ENCODE measurements at places on chromosomes 7 and 10.

GRCh38 chr7:85184599-85185423, 2.0 kb downstream of the SEMA3D start:
- no peak for DNase-seq

GRCh38 chr10:97798958-97799610, 27.3 kb upstream of the SFRP5 start:
- DNase-seq, result no peak

GRCh38 chr10:59108886-59109288, 67.6 kb upstream of the PHYHIPL start:
- no peak for DNase-seq

DNA sequence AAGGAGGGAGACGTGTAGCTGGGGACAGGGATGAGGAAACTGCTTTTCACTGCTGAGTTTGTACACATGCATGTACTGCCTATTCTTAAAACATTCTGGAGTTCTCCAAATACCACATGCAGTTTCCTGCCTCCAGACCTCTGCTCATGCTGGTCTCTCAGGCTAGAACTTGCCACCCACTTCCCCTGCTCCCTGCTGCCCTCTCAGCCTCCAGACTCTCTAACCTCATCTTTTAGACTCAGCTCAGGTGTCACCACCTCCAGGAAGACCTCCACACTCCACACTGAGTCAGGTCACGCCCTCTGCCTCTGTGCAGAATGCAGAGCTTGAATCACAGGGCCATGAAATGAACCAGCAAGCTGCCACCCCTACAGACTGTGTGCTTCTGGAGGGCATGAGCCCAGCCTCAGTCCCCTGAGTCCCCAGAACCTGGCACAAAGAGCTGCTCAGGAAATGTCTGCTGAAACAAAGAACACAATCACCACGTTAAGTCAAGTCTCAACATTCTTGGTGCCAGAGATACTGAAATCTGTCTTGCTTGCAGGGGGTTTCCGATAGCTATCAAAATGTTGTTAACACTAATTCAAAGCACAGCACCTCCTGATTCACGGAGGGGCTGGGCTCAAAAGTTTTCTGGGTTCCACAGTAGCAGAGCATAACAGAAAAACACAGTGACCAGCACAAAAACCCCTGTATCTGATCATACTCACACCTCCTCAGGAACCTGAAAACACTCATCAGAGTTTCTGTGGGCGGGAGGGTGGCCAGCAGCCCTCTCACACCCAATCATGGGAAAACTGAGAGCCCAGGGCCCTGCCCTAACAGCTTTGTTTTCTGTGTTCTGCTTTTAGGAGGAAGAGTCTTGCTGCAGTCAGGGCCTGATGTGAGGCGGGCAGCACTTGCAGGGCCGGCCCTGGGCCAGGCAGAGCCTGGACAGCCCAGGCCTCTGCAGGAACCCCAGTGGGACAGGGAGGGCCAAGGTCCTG, 21.1 kb downstream of the FAM53B start:
- DNase-seq, result peak; percentile 88

DNA sequence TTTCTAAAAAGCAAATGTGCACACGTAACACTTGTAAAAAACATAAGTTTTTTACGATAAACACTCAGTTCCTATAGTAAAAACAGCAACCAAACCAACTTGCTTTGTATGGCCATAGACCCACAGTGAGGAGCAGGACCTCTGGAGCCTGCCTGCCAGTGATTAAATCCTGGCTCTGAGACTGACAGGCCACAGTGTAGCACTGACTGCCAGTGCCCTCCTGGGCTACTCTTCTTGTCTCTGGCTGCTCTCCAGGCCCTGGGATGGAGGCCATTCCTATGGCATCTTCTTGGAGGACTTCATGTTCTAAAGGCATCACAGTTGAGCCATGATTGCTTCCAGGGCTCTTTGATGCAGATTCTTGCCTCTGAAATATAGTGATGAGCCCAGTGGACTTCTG, 22.7 kb upstream of the TMEM254 start:
- no peak for DNase-seq

DNA sequence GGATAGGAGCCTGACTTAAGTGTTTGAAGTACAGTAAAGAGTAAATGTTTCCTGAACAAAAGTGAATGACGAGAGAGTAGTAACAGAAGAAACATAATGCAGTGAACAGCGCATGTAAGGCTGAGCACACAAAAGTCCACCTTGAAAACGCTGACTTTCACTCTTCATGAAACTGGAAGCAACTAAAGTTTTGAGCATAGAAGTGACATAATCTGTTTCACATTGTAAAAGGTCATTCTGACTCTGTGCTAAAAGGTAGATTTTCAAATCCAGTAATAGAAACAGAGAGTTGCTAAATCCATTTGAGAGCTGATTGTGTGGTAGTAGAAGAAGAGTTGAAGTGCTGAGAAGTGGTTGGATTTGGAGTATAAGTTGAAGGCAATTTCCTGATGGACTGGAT, 1037.0 kb downstream of the CNTNAP2 start:
- no peak for DNase-seq

GRCh38 chr7:90961037-90961725, 303.1 kb upstream of the FZD1 start:
- no peak for DNase-seq

GRCh38 chr7:14899030-14899429, 3.5 kb downstream of the DGKB start:
- no peak for DNase-seq

DNA sequence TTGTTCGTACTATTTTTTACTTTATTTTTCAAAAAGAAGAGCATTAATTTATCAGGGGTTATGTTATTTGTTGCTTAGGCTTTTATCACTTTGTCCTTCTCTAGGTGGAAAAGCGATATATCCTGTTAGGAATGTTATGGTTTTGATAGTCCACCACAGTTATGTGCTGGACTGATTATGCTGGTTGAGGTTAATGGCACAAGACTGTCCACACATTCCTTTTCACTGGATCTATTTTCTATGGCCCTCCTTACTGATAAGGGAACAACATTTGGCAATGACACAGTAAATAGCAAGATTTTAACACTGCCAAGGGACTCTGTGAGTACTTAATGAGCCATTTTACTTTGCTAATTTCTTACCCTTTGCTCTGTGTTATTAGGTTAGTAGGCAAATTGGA, 1212.3 kb downstream of the NXPH1 start:
- no peak for DNase-seq

GRCh38 chr10:71442000-71442399, 45.3 kb downstream of the CDH23 start:
- peak; percentile 77 for DNase-seq

GRCh38 chr7:2729031-2729892, 41.3 kb downstream of the AMZ1 start:
- peak; percentile 75 for DNase-seq

- DNase-seq, result peak; percentile 67
These were observed 5.5 kb upstream of the VGF start for GRCh38 chr7:101170617-101171441.
